Cardiac muscle cell (in vitro differentiated cells and primary cell): ENCODE measurements at places on chromosomes 6 and 20.

DNA sequence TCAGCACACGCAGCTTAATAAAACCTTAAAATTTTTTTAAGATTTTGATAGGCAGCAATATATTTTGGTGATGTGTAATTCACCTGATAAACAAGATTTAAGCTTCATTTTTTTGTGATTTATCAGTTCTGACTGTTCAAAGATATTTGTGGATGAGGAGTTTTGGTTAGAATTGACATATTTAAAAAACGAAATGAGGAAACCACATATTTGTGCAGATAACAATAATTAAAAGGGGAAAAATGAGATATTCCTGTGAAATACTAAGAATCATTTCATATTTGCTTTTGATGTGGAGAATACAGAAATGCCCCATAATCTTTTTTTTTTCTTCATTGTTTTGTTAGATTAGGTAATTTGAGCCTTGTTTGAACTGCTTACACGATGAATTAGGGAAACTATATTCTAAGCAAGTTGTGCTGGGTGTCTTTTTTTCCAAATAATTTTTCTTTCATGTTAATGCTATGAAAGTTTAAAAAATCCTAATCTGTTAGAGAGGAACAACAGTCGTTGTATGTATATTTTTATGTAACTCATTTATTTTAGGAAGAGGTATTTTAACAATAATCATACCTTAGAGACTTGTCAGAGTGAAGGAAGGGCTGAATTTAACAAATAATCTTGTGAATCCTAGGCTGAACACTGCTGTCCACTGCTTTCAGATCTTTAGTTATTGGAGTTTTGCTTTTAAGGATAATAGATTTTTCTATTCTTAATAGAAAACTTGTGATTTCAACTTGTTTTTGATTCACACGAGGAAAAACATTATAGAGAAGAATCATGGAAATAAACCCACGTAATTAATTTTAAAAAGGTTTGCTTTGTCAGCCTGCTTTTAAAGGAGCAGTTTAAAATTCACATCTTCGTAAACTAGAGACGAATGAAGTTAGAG lies 4.0 kb downstream of the ARID1B start:
- no peak for DNase-seq

DNA sequence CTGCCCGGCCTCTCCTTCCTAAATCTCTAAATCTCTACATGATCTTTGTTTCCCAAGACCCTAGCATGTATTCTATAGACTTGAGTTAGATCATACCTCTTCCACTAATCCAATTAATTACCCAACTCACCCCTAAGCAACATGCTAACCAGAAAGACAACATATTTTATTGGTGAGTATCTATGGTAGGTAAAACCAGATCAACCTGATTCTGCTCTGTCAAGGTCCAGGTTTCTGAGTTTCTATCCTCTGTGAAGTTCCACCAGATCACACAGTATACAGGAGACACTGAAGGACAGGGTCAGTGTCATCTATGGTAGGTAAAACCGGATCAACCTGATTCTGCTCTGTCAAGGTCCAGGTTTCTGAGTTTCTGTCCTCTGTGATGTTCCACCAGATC lies 363.2 kb upstream of the MARCKS start:
- no peak for DNase-seq

GRCh38 chr6:152379423-152379822 lies 257.7 kb downstream of the SYNE1 start:
- no peak for DNase-seq

DNA sequence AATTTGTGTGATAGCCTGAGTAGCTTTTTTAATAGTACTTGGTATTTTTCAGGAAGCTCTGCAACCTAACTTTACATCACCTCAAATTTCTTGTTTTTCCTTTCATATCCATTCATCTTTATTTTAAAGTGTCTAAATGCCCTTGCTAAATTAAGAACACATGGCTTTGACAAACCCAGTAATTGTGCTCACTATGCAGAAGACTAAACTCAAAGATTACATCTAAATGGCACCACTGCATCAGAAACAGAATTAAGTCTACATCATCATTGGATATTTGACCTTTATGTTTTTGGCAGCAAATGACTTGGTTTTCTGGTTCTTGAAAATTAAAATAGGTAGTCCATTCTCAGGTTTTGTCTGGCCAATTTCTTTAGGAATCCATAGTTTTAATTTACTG lies 69.6 kb upstream of the HDGFL1 start:
- DNase-seq: no peak

DNA sequence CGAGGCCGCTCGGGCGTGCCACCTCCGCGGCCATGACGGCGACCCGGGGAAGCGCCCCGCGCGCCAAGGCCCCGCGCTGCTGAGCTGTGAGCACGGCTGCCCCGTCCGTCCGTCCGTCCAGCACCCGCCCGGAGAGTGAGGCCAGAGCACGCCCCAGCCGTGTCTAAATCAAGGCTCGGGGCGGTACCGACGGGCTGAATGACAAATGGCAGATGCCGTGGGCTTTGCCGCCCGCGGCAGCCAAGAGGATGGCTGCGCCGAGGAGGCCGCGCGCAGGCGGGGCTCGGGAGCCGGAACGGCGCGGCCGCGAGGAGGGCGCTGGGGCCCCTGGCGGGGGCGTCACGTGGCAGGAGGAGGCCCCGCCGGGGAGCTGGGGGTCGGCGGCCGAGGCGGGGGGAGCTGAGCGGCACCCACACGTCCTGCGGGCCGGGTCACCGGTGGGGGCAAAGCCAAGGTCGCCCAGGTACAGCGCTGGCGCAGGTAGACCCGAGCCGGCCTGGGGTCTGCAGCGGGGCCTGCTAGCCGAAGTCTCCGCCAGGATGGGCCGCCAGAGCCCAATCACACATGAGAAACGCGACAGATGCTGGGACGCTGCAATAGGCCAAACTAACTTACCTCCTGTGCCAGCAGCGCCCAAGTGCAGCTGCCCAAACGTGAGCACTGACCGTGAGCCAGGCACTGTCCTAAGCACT lies at the start of gene PLAGL1:
TSS of gene PLAGL1 (minus strand) at position 140 of the 692 bp plus-strand sequence. CDS start 60,123 bp downstream, outside the sequence.
- peak; percentile 68 for DNase-seq

DNA sequence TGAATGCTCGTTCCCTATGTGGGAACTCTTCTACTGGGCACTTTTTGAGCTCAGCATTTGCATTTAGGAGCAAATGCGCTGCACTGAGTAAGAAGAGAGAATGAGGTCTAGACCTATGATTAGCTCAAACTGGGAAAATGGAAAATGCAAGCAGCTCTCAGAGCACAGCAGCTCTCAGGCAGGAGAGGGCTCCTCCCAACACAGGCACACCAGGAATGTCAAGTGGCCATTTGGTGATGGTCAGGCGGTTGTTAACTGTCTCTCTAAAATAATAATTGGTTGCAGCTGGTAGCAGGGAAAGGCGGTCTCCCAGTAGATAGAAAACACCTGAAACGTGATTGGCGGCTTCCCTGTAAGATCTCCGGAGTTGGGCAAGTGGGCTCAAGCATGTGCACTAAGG lies 162.0 kb upstream of the ECI2 start:
- DNase-seq: no peak

GRCh38 chr20:16621435-16622141 lies 48.3 kb upstream of the KIF16B start:
- no peak for DNase-seq

DNA sequence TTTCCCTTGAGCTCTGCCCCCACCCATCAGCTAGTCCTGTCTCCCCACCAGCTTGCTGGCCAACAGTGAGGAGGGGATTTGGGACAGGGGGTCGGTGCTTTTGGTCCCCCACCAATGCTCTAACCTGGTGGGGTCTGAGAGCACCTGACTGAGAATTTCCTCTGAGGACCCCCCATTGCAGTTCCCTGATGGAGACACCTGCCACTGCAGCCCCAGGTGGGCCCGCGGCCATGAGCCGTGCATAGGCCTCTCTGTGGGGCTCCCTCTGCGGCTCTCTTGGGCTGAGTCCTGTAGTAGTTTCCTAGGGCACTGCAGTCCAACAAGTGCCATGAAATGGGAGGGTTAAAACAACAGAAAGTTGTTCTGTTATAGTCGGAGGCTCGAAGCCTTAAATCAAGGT lies 172.2 kb upstream of the SNX9 start:
- DNase-seq: no peak

DNA sequence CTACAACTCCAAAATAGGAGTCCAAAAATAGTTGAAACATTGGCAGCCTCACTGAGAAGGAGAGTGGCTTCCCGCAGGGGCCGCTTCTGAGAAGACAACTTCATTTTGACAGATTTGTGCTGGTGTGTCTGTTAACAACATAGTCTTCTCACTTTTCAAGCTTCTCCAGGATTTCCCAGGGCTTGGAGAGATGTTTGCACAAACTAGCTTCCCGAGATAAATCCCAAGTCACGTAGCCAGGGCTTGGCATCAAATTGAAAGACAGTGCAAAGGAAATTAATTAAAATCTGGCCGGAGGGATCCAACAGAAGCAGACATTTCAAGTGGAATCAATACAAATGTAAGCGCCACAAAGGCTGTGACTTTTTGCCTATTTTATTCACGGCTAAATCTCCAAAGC lies 630.2 kb downstream of the DHX35 start:
- DNase-seq: no peak

DNA sequence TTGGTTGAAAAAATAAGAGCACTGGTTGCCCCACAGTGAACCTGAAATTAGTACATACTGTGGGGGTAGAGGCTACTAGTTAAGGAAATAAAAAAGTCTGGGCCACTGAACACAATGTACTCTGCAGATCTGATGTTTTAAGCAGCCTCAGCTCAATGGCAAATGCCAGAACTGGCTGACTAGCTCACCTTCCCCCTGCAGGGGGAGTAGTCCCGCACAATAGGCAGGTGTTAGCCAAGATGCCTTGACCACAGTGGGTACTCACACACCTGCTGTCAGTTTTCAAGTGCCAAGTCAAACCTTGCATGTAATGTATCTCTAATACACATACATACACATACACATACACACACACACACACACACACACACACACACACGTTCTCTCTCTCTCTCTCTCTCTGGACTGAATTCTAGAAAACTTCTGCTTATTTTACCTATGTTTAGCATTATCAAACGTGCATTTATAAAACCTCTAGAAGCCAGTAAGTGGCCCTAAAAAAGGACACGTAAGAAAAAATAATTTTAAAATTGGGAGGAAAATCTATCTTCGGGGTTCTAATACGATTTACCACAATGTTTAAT lies 36.1 kb downstream of the GMDS start:
- peak; percentile 58 for DNase-seq

GRCh38 chr6:5506597-5506996 lies 245.3 kb downstream of the FARS2 start:
- no peak for DNase-seq

GRCh38 chr6:75849329-75850025 lies 100.4 kb downstream of the MYO6 start:
- DNase-seq: no peak

- no peak for DNase-seq
These were observed 11.8 kb upstream of the GNRH2 start for GRCh38 chr20:3031524-3032147.
